ENCODE measurements at places on chromosomes 5 and 9. TPM values are rescaled to one million over a fixed set of nuclear protein-coding genes. Genes with fewer than 3 reads are reported as not detected.

PCDHB5 gene
- total RNA-seq, result not detected

DDX46 gene
- total RNA-seq, result 81.7 TPM

SLC25A2 gene
- 0.19 TPM for total RNA-seq

NR2F1-AS1 gene
- not detected for total RNA-seq

IL11RA gene
- 9.3 TPM for total RNA-seq

IFNA2 gene
- total RNA-seq, result not detected
